A549 treated with RU486 at 1 μM for 4 hours (cell line): ENCODE measurements at places on chromosomes 5 and 9. TPM values are rescaled to one million over a fixed set of nuclear protein-coding genes. Genes with fewer than 3 reads are reported as not detected.

F2R gene
- 28.7 to 56.8 TPM (median 53.2 TPM) in 5 replicates for total RNA-seq

IL5 gene
- not detected in 5 replicates for total RNA-seq

RETREG1 gene
- 1.4 to 2.7 TPM (median 2.1 TPM) in 5 replicates for total RNA-seq

CCNI2 gene
- total RNA-seq, result 0.07 to 0.26 TPM (median 0.14 TPM) in 5 replicates

SCGB3A2 gene
- not detected in 5 replicates for total RNA-seq
